Hindlimb muscle (tissue), 1 donor: ENCODE measurements at places on chromosomes 3 and 15. TPM values are rescaled to one million over a fixed set of nuclear protein-coding genes. Genes with fewer than 3 reads are reported as not detected.

Gene ZNF502
- 5.8 TPM for polyA plus RNA-seq

Gene CLDN18
- 0.44 TPM for polyA plus RNA-seq

Gene ACKR4
- 0.76 TPM for polyA plus RNA-seq

Gene XCR1
- 0.35 TPM for polyA plus RNA-seq

- no peak for DNase-seq
Measured at GRCh38 chr3:116591236-116591635, 118.3 kb upstream of the TUSC7 start.

- no peak for DNase-seq
Measured at GRCh38 chr3:101722394-101723173, 1.8 kb upstream of the CEP97 start.

DNA sequence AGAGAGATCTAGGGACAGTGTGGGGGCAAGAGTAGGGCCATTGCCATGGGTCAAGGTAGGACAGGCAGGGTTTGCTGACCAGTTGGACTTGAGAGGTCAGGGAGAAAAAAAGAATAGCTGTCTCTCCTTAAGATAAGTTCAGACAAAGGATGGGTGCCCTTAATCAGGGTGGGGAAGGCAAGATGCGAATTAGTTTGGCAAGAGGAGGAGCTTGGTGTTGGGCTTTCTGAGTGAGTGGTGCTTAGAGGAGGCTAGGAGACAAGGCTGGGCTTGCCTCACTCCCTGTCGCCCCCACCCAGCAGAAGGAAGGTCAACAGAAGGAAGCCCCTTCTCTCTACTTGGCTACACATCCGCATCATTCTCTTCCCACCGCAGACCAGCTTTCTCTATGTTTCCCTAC is 53.9 kb upstream of the CTDSPL start:
- no peak for DNase-seq

DNA sequence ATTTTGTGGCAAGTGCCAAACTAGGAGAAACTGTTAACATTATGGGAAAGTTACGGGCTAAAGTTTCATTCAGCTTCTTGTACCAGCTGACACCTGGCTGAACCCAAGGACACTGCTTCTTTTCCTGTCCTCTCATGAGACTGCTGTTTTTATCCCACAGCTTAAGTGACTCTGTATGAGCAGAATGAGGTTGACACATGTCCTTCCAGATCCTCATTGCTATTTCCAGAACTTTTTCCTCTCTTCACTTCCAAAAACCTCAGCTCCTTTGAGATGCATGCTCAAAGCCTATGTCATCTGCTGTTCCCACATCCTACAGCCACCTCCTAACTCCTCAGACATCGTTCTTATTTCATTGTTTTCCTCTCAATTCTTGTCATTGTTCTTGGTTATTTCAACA is 183.6 kb downstream of the DCLK3 start:
- DNase-seq: peak; percentile 42

GRCh38 chr3:134904241-134904771 is 109.2 kb downstream of the EPHB1 start:
- DNase-seq: no peak

- DNase-seq: no peak
Measured at GRCh38 chr3:152550284-152550683, 281.6 kb downstream of the MBNL1 start.

GRCh38 chr3:133238015-133238414 is 161.8 kb upstream of the BFSP2 start:
- no peak for DNase-seq

DNA sequence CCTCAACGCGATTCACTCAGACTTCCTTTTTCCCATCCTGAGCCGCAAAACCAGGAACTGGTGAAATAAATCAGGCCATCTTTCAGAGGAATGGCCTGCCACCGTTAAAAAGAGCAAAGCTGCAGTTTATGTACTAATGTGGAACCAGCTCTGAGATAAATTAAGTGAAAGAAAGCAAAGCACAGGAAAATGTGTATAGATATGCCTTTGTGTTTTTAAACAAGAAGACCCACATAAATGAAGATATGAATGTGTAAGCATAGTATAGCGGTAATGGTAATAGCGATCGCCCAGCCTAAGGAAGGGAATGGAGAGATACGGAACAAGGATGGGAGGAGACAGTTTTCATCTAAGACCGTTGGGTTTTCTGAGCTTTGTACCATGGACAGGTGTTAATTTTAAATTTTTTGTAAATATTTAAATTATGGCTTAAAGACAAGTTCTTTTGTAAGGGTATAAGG is 30.8 kb upstream of the RPN1 start:
- no peak for DNase-seq

DNA sequence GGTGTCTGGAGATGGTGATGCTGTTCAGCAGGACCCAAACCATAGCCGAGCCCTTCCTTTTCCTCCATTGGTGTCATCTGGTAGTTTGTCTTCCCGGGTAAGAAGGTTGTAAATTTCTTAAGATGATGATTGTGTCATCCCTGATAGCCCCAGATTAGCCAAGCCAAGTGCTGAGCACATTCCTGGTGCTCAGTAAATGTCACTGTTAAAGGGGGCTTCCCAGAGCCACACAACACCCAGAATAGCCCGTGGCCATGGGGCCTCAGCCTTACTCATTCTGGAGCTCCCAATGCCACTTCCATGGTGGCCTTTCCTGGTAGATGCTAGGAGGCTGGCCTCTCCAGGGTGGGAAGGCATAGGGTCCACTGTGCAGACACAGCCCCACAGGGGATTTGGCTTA is 4.6 kb upstream of the PLA2G4B start:
- DNase-seq: no peak

- DNase-seq: no peak
Measured at GRCh38 chr3:15889936-15890335, 92.2 kb upstream of the ANKRD28 start.

- no peak for DNase-seq
Measured at GRCh38 chr3:81277853-81278252, 483.6 kb downstream of the GBE1 start.

- peak; percentile 36 for DNase-seq
Measured at GRCh38 chr3:66816090-66816761, 181.9 kb upstream of the KBTBD8 start.

DNA sequence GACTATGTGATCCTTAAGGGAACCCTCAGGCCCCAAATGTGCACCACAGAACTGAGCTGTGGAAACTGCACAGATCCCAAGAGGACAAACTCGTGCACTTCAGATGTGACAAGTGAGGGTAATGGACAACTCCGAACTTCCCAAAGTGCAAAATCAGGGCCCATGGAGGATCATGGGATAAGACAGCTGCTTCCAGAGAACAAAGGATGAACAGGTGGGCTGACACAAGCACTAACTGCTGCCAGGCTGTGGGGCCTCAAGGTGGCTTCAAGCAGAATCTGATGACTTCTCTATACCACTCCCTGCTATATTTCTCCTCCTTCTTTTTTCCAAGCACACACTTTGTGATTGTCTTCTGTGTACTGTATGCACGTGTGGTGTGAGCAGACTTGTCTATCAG is 5.4 kb downstream of the TARS3 start:
- DNase-seq: no peak

DNA sequence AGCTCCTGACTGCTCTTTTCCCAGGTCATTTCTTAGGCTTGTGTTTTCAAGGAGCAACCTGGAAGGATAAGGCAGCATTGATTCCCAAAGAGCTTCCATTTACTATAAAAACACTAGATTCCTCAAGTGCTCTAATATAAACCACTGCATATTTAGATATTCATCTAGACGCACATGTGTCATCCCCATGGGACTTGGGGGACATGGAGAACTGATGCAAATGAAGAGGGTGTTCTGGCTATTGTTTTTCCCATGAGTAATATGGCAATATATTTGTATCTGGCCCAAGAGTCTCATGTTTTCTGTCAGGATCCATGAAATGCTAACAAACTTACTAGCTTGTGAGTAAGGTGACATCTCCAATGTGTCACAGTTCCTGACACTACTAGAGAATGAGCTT is 31.3 kb downstream of the HACD2 start:
- no peak for DNase-seq

DNA sequence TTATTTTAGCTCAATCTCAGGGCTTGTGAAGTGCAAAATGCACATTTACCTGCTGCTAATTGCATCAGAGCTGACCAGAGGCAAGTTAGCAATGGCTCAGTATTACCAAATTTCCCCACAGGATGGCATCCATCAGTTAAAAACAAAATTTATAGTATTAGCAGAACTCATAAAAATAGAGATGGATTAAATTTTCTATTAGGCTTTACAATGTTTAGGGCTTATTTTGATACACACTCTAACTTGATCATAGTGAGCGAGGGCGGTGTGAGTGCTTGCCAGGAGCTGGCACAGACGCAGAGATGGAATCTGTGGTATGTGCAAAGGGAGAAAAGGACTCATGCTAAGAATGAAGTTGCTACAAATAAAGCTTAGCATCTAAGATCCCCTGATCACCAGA is 241.0 kb downstream of the NSUN3 start:
- DNase-seq: peak; percentile 2
